ENCODE measurements at places on chromosomes 11 and 22.

- no peaks in the 10 kb centered on the region for H3K36me3 ChIP-seq
- H3K4me3 ChIP-seq: no peak overlapping the region
- peak; percentile 84 for DNase-seq
- no peaks in the 10 kb centered on the region for H3K4me1 ChIP-seq
- H3K27me3 ChIP-seq: peaks cover 7% of the 10 kb centered on the region
Measured at GRCh38 chr11:18243783-18244362, 4.6 kb downstream of the SAA2 start.

- peak; percentile 82 for DNase-seq
- H3K4me3 ChIP-seq: peak overlapping the region; percentile 87
- no peaks in the 10 kb centered on the region for H3K27me3 ChIP-seq
- H3K4me1 ChIP-seq: peaks cover 3% of the 10 kb centered on the region
Measured at GRCh38 chr11:57568330-57568766, 876 bp upstream of the UBE2L6 start.

DNA sequence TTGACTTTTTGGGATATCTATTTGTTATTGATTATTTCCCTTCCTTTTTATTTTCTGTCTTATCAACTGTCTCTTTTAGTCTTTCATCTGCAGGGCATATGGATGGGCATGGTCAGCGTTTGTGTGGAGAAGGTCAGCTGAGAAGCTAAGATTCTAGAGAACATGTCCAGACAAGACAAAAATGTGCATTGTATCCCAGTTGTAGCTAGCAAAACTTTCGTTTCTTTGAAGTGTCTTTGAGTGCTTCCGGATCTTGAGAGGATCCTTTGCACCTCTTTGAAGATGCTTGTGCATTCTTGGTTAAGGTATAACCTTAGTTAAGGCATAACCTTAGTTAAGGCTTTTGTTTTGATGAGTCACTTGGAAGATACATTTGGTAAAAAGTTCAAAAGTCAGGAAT, 329.9 kb upstream of the LRRC4C start:
- no peak overlapping the region for H3K27ac ChIP-seq
- no peaks in the 10 kb centered on the region for H3K36me3 ChIP-seq
- DNase-seq: no peak
- no peak overlapping the region for H3K4me3 ChIP-seq
- H3K4me1 ChIP-seq: no peaks in the 10 kb centered on the region

- no peaks in the 10 kb centered on the region for H3K4me1 ChIP-seq
- no peak for DNase-seq
- H3K27ac ChIP-seq: no peak overlapping the region
- no peaks in the 10 kb centered on the region for H3K27me3 ChIP-seq
- no peak overlapping the region for H3K4me3 ChIP-seq
Measured at GRCh38 chr11:121715405-121715804, 262.6 kb upstream of the SORL1-AS1 start.

- no peaks in the 10 kb centered on the region for H3K36me3 ChIP-seq
- H3K4me1 ChIP-seq: no peaks in the 10 kb centered on the region
- H3K4me3 ChIP-seq: no peak overlapping the region
- DNase-seq: no peak
- no peaks in the 10 kb centered on the region for H3K27me3 ChIP-seq
Measured at GRCh38 chr11:104582431-104582830, 315.8 kb downstream of the CASP12 start.

DNA sequence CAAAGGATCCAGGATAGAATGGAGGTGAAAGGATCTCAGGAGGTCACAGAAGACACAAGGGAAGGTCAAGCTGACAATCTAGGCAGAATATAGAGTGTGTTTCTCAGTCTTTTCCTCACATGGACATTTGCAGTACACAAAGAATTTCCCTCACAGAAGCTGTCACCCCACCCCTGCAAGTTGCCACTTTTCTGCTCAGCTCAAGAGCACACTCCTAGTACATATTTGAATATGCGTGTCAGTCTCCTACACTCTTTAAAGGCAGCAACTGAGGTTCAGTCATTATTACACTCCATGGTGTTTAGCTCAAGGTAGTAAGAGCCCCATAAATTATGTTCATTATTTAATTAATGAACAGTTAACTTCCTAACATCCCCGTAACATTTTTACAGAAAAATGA, 59.1 kb downstream of the ETS1 start:
- H3K27ac ChIP-seq: no peak overlapping the region
- peaks cover 58% of the 10 kb centered on the region for H3K27me3 ChIP-seq
- no peak for DNase-seq
- H3K4me3 ChIP-seq: no peak overlapping the region

DNA sequence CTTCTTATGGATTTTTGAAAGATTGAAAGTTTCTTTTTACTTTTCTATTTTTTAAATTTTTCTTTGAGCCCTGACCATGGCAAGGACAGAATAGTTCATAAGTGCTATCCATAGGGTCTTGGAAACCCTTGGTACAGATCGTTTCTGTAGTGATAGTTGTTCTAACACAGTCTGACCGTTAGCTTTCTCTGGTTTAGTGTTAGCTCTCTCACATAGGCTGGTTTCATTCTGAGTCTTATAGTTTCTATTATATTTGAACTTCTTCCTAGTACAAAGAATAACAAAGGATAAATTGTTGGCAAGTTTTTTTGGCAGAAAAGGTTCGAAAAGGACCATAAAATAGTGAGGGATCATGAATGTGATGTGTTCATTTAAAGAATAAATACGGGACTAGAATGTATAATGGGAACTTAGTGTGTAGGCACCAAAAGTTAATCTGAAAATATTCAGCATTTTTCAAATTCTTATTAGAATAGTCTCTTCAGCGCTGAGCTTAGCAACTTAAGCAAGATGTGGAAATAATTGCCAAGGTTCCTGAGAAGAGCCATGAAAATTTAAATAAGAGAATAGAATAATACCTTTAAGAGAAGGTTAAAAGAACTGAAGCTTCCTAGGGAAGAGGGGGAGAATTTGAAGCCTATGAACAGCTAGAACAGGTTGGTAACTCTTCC, 24.1 kb downstream of the FDX1 start:
- no peaks in the 10 kb centered on the region for H3K4me1 ChIP-seq
- peaks cover 3% of the 10 kb centered on the region for H3K36me3 ChIP-seq
- no peaks in the 10 kb centered on the region for H3K27me3 ChIP-seq

GRCh38 chr11:1031121-1031899, 5.2 kb downstream of the MUC6 start:
- no peak overlapping the region for H3K27ac ChIP-seq
- H3K36me3 ChIP-seq: no peaks in the 10 kb centered on the region
- no peaks in the 10 kb centered on the region for H3K4me1 ChIP-seq
- DNase-seq: no peak
- no peaks in the 10 kb centered on the region for H3K27me3 ChIP-seq

DNA sequence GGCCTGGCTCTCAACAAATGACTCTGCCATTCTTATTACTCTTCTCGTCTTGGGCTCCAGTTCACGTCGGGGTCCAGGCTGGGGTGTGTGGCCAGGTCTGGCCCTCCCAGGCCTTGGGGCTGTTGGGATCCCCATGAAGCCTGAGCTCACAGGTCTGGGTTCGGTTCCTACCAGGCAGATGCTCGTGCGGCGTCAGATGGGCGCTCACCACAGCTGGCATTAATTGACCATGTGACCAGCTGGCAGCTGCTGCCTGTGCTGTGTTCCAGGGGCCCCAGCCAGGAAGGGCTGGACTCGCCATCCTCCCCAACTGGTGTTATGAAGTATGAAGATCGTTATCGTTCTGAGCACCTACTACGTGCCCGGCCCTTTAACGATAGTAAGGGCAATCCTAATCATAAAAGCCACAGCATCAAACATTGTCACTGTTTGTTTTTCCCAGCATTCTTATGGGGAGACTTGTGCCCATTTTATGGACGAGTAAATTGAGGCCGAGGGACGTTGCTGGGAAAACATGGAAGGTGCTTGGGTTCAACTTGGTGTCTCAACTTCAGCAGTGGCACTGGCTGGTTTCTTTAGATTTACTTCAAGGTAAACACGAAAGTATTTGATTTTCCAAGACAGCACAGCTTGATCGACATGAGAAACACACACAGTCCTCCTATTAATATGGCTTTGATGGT, 26.8 kb upstream of the CACNG2 start:
- H3K4me3 ChIP-seq: no peak overlapping the region
- peaks cover 7% of the 10 kb centered on the region for H3K27me3 ChIP-seq
- no peak for DNase-seq
- H3K36me3 ChIP-seq: no peaks in the 10 kb centered on the region
- H3K4me1 ChIP-seq: no peaks in the 10 kb centered on the region

DNA sequence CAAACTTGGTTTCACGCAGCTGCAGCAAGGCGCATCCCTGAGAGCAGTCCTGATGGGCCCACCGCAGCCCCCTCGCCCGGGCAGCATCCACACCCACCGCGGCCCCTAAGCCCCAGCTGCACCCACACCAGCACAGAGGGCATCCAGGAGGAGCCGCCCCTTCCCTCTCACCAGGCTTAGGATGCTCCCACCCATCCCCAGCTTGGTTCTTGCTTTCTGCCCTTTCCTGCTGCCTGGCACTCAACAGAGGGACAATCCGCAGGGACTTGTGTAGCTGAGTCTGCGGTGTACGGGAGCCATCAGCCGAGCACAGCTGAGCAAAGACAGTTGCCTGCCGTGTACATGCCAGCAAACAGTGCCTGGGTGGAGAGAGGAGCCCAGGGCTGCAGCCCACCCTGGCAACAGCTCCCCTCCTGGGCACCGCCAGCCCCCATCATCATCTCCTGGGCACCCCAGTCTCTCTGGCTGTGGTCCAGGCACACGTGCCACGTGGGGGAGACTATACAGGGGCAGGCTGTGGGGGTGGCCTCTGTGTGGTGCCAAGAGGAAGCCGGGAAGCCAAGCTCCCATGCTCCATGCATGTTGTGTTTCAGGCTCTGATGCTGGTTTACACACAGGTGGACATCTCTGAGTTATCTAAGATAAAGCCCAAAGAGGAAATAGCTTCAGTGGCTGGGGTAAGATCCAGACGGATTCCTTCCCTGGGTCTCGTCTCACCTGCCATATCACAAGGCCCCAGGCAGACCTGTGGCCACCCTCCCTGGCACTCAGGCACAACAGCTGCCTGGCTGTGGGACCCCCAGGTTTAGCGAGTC, 36.0 kb upstream of the GNB1L start:
- H3K4me1 ChIP-seq: peaks cover 10% of the 10 kb centered on the region
- H3K4me3 ChIP-seq: no peak overlapping the region
- no peaks in the 10 kb centered on the region for H3K36me3 ChIP-seq

- H3K4me1 ChIP-seq: no peaks in the 10 kb centered on the region
- no peaks in the 10 kb centered on the region for H3K27me3 ChIP-seq
- peak; percentile 14 for DNase-seq
- H3K4me3 ChIP-seq: no peak overlapping the region
- H3K36me3 ChIP-seq: no peaks in the 10 kb centered on the region
Measured at GRCh38 chr11:47881145-47881544, 33.0 kb upstream of the NUP160 start.

GRCh38 chr11:63917692-63918506, 935 bp upstream of the RCOR2 start:
- H3K27me3 ChIP-seq: no peaks in the 10 kb centered on the region
- H3K4me1 ChIP-seq: peaks cover 40% of the 10 kb centered on the region
- DNase-seq: peak; percentile 63
- H3K36me3 ChIP-seq: peaks cover 5% of the 10 kb centered on the region

DNA sequence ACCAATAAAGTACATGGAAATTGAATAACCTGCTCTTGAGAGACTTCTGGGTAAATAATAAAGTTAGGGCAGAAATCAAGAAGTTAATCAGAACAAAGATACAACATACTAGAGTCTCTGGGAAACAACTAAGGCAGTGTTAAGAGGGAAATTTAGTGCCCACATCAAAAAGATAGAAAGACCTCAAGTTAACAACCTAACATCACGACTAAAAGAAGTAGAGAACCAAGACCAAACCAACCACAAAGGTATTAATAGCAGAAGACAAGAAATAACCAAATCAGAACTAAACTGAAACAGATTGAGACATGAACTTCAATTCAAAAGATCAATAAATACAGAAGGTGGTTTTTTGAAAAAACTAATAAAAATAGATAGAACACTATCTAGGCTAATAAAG, 140.7 kb downstream of the JRKL start:
- H3K27me3 ChIP-seq: no peaks in the 10 kb centered on the region
- no peaks in the 10 kb centered on the region for H3K4me1 ChIP-seq
- no peak overlapping the region for H3K4me3 ChIP-seq
- H3K36me3 ChIP-seq: no peaks in the 10 kb centered on the region
- no peak overlapping the region for H3K27ac ChIP-seq

DNA sequence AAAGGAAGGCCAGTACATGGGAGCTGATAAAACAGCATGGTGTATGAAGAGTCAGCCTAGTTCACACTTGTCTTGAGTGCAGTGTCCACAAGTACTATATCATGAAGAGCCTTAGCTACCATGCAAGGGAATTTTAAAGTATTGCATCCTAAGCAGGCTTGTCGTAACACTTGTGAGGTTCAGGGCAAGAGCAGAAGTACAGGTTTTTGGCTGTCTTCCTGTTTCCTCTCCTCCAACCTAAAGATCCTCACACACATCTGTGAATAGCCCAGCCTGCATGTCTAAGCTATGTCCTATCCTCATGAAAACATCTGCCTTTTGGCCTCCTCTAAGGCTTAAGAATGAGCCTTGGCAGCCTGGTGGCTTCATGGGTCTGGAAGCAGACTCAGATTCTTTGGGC, 34.6 kb upstream of the TMEM123 start:
- H3K4me1 ChIP-seq: no peaks in the 10 kb centered on the region
- H3K27ac ChIP-seq: no peak overlapping the region
- no peak for DNase-seq
- H3K36me3 ChIP-seq: no peaks in the 10 kb centered on the region
- no peak overlapping the region for H3K4me3 ChIP-seq

GRCh38 chr11:70153133-70153727, 49.9 kb upstream of the FADD start:
- no peaks in the 10 kb centered on the region for H3K36me3 ChIP-seq
- no peak overlapping the region for H3K4me3 ChIP-seq
- no peaks in the 10 kb centered on the region for H3K27me3 ChIP-seq
- H3K27ac ChIP-seq: no peak overlapping the region
- H3K4me1 ChIP-seq: no peaks in the 10 kb centered on the region

DNA sequence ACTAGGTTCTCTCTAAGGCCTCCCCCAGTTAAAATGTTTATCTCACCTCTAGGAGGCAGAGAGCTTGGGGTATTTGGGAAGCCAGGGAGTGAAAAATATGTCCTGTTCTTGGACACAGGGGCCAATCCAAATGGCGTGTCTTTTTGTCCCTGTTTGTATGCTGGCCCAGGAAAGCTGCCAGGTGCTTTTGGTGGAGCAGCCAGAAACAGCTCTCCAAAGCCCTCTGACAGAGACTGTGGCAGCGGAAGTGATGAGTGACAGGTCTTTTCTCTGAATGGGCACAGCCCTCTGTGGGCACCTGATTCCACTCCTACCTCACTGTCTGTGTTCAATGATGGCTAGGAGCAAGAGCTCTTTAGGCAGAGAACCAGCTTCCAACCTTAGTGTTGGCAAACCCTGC, 106.4 kb upstream of the KIRREL3 start:
- H3K4me1 ChIP-seq: peaks cover 24% of the 10 kb centered on the region
- no peak for DNase-seq
- no peaks in the 10 kb centered on the region for H3K27me3 ChIP-seq
- H3K4me3 ChIP-seq: no peak overlapping the region

Measured in cardiac muscle cell (in vitro differentiated cells and primary cell).